ENCODE measurements at places on chromosomes 11 and 22. TPM values are rescaled to one million over a fixed set of nuclear protein-coding genes. Genes with fewer than 3 reads are reported as not detected.

DNA sequence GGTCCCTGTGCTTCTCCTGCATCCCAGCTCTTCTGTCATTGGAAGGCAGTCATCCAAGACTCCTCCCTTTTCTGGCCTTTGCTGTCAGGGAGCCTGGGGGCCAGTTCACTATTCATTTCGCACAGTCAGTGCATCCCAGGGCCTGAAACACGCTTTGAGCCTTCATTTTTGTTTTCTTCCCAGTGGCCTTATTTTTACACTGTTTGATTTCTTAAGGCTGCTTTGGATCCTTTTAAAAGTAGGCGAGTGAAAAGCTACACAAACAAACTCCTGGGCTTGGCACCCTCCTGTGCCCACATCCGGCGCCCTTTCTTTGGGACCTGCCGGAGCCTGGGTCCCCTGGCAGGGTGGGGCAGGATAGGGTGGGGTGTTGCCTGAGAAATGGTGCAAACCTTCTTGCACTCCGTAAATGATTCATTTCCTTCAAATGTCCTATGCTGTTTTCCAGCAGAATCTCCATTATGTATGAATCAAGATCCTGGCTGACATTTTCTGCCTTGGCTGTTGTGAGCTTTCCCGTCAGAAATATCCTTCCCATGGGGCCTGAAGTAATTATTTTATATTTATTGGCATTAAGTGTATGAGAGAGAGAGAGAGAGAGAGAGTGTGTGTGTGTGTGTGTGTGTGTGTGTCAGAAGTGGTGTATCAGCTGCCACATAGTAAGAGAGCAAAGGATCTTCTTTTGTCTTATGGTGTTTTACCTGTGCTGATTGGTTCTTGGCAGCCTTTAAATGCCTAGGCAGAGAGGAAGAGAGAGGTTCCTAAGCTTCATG, 45.6 kb downstream of the BCR start:
- DNase-seq: no peak

DNA sequence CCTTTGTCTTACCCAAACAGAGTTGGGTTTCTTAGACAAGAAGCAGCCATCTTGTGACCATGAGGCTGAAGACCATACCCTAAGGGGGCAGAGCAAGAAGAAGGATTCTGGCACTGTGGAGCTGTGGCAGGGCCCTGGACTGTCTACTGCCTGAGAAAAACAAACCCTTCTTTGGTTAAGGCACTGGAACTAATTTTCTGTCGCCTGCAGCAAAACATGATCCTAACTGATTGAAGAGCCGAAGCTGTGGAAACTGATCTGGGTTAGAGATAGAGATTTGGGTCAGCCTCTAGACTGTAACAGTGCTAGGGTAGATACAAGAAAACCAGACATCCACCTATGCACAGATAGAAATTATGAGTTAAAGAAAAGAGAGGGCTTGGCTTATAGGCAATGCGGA, 11.3 kb upstream of the ACER3 start:
- DNase-seq: no peak

DNA sequence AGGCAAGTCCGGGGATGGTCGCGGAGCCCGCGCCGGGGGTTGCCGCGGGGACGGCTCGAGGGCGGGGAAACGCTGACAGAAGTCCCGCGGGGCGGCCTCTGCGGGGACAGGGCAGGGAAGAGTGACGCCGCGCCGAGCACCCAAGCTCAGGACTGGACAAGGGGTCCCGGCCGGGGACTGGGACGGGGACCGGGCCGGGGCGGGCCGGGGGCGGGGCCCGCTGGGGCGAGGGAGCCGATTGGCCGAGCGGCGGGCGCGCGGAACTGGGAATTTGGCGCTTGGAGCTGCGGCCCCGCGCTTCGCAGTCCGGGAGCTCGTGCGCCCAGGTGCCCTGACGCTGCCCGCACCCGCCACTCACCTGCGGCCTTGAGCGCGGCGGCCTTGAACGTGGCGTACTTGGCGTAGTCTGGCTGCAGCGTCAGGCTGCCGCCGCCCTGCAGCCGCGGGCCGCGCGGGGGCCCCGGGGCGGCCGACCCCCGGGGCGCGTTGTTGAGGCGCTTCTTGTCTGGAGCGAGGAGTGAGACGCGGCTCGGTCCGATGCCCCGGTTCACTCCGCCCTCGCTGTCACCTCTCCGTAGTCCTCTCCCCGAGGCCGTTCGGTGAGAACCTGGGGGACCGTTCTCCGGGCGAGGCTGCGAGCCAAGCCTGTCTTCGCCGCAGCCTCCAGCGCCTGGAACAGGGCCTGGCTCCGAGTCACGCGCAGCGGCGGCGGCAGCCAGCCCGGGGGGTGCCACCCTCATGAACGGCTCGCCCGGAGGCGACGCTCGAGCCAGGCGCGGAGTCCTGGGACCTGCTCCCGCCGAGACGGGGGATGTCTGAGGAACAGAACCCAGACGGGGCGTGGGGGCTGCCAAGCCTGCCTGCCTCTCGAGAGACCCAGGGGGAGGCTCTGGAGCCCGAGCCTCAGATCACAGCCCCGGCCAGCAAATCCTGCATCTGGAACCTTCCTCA, 4.5 kb downstream of the SHISA8 start:
- DNase-seq: peak; percentile 88

DNA sequence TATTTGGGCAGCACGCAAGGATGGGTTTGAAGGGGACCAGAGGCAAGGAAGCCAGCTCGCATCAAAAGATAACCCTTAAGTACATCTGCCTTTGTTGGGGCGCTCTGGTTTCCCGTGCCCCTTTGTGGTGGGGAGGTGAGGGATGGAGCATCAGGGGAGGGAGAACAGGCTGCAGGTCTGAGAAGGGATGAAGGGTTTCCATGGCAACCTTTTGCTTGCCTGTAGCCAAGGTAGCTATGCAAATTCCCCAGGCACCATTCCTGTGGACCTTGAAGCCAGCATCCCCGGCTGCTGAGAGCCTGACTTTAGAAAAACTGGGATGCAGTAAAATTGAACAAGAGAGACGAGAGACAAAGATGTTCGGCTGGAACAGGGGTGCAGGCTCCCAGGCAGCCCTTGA, 75.7 kb downstream of the SEZ6L start:
- no peak for DNase-seq

DNA sequence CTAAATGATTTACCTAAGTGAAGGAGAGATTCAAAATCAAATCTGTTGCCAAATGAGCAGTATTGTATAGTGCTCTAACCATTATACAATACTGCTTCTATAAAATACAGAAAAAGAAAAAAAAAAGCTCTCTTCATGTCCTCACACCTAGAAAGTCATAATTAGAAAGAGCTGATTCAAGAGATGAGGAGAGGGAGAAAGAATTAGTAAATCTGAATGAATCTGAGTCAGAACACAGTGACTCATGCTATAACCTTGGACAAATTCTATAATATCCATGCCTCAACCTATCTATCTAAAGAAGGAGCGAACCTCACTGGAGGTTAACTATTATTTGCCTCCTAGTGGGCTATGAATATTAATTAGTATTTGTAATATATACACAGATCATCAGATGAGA, 29.4 kb downstream of the AMBRA1 start:
- no peak for DNase-seq

DNA sequence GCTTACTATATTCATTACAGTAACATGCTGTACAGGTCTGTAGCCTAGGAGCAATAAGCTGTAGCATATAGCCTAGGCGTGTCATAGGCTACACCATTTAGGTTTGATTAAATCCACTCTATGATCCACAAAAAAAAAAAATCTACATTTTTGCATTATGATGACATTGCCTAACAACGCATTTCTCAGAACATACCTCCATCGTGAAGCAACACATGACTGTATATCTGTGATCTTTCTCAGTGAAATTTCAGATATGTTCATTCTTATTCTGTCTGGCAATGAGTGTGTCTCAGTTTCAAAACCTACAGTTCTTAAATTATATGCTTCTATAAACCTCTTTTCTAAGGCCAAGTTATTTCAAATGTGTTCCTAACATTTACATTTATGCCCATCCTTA, 140.3 kb downstream of the CADM1 start:
- DNase-seq: no peak

DNA sequence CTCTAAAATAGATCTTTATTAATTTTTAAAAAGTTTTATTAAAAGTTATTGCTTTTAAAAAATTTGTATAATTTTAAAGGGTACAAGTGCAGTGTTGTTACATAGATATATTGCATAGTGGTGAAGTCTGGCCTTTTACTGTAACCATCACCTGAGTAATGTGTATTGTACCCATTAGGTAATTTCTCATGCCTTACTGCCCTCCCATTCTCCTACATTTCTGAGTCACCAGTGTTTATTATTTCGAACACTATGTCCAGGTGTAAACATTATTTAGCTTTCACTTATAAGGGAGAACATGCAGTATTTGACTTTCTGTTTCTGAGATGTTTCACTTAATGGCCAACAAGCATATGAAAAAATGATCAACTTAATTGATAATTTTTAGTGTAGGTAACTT, 2.3 kb downstream of the OR51G1 start:
- DNase-seq: no peak

- peak; percentile 60 for DNase-seq
Observed at GRCh38 chr11:96015906-96016565, 92.1 kb upstream of the MTMR2 start.

DNA sequence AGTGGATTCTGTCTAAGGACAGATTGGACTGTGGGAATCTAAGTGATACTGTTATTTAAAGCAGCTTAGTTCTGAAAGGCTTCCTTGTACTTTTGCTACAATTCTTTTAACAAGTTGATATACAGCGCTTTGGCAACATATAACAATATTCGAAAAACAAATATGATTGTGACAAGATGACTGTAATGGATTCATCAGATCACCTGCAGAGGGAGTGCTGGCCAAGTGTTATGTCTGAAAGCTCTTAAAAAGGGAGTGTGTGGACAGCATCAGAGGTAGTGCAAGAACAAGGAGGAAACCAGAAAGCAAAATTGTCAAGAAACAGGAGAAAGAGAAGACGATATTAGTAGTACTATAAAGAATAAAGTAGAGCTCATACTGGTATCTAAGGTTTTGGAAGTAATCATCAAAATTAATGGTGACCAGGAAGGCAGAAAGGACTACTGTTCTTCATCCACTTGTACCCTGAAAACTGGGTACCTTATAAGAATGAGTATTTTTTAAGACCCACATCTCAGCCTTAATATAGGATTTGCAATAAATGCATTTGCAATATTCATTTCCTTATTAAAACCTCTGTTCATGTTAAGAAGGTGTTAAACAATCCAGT, 1112.0 kb upstream of the CCDC90B start:
- DNase-seq: peak; percentile 62

DNA sequence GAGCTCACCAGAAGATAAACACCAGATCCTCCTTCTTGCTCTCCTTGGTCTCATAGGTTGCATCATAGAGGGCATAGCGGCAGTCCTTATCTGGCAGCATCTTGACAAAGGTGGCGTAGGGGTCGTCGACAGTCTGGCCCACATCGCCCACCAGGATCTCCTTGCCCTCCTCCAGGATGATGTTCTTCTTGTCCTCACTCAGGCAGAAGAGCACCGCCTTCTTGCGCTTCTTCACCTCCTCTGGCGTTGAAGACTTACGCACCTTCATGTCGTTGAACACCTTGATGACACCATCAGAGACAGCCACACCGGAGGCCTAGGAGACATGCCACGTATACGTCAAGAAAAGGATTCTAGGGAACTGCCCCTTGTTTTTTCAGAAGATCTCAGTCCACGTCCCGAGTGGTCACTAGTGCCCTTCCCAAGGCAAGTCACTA, 2.0 kb downstream of the CFL1 start:
- DNase-seq: no peak

DNA sequence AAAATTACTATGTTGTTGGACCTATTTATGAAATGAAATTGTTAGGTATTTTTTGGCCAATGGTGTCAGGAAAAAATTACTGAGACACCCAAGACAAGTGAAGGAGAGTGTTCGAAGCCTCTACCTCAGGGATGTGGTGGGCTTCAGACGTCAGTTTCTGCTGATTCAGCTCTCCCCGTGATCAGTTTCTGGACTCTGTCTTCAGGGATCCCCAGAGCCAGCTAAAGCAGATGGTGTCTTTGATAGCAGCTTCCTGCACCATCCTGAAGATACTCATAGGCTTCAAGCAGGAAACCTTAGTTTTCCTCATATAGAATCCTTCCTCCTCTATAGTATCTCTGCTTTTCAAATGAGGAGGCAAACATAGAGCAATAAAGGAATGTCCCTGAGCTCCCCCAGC, 7.4 kb downstream of the CD248 start:
- no peak for DNase-seq

- DNase-seq: no peak
Observed at GRCh38 chr11:118162846-118163245, 10.2 kb upstream of the SCN4B start.

GRCh38 chr11:122189229-122189628, 73.2 kb upstream of the BLID start:
- DNase-seq: no peak

DNA sequence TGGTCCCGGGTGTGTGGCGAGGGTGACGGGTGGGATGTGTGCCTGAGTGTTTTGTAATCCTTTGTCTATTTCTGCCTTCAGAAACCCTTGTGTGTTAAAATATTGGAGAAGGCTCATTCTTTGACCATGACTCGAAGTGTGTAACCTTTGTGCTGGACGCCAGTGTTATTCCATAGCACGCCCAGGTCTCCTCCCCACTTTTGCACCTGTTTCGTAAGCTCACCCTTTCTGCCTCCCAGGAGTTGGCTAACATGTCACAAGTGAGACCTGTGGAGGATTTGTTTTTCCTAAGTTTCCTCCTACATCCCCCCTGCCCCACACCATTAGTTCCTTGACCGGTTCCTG, 382 bp downstream of the C11orf54 start:
- no peak for DNase-seq

DNA sequence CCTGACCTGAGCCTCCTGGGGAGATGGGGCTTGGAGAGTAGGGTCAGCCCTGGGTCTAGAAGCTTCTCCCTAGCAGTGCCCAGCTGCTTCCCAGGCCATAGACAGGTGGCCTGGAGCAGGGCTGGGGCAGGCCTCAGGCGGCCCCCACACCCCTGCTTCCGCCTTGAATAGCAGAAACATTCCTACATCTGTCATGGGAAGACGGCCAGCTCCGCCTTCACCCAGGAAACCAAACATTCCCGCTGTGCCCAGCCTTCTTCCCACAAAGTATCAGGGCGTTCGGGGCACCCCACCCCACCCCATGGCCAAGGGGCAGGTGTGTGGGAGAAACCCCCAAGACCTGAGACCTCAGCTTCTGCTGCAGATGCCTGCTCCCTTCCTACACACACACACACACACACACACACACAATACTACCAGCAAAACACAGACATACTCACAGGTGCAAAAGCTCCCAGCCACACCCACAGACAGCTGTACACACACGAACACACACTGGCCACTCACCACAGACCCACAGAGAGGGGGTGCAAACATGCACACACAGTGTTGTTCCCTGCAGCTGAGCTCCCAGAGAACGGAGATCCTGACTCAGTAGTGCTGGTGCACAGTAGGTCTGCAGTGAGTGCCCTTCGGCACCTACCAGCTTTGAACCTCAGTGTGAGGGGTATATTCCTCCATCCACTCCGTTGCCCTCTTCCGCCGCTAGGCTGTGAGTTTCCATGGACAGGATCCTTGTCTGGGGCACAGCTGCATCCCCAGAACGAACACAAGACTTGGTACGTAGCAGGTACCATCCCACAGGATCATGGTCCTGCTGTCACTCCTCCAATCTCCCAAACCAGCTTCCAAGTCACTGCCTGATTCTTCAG, 37.4 kb downstream of the PDGFB start:
- peak; percentile 56 for DNase-seq

Gene C11orf87
- not detected for total RNA-seq

Gene MRGPRF
- 4.7 TPM for total RNA-seq

Gene OR52N5
- not detected for total RNA-seq

Gene GSC2
- total RNA-seq: not detected

Gene PKP3
- 45.7 TPM for total RNA-seq

Gene GLYATL2
- total RNA-seq: 0.49 TPM

Gene BRSK2
- total RNA-seq: 10.3 TPM

Gene ELFN2
- 0.46 TPM for total RNA-seq
